Naive B cell (primary cell): ENCODE measurements at places on chromosomes 4 and X.

DNA sequence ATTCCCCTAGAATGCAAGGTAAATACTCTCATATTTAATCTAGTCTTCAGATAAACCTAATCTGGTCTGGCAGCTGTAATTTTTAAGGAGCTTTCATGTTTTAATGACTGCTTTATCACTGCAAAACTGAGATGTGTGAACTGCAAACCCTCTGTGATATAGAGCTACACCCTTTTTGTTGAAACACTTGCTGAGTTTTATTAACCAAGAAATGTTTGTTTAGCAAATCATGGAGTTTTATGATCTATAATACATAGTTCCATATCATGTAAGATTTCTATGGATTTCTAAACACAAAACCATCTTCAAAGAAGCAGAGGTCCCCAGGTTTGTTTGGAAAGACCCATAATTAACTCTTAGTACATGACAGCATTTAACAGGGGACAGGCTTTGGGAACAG is 126.4 kb downstream of the BTC start:
- DNase-seq = no peak

GRCh38 chrX:124274438-124275181 is 57.9 kb upstream of the TEX13D start:
- DNase-seq = no peak

DNA sequence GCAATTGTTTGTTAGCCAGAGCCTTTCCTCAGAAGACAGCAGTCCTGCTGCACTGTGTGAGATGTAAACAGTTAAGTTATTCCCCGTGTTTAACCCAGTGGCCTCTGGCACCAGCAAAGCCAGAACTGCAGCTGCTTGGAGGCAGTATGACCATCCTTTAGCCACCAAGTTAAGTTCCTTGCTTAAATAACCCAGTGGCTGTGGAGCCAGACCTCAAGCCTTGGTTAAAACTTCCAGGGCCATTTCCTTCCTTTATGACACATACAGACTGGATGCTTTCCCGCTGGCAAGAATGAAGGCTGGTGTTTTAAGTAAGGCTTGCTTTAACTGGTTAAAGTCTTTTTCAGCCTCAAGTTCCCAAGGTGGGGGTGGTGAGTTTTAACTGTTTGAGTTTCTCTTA is 379.8 kb downstream of the DCAF12L2 start:
- no peak for DNase-seq

GRCh38 chr4:52052475-52052780 is 1.3 kb downstream of the SPATA18 start:
- DNase-seq = peak; percentile 9

DNA sequence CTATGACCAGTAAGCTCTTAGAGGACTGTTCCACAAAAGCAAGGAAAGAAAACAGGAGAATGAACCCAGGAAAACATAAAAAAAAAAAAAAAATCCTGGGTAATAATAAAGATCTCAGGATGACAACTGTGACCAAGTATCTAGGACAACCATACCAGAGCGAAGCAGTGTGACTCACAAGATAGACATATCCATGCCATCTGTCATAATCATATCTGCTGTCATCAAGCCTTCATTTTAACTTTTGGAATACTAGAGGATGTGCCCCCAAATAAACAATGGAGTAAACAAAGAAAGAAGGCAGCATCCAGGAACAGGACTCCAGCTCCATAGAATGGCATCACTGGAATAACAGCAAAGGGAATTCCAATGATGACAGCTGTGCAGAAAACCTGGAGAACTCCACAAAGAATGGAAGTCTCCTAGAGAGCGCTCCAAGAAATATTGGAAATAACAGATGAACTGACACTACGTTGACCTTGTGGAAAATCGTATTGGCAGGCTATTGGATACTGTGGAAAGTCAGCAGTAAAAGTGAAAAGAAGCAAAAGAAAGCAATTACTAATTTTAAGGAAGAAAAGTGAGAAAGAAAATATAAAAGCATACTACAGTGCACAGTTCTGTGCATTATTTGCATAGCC is 35.3 kb downstream of the HPGDS start:
- no peak for DNase-seq

- DNase-seq = no peak
These were observed 181.6 kb upstream of the NOCT start for GRCh38 chr4:138833974-138834373.

DNA sequence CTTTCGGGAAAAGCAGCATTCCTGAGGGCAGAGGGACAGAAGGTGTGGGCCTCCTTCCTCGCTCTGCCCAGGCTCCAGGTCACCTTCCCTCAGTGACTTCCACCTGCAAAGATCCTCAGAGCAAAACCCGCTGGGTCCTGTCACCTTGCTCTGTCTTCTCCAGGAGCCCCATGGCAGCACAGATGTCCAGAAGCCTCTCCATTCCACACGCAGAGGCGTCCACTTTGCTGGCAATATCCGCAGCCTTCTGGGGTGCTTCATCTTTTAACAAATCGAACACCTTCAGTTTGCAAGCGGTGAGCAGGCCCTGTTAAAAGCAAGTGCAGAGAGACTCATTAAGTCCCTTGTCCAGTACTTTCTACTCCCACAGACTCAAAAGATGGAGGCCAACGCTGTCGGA is 27.3 kb downstream of the ASMTL start:
- DNase-seq = no peak
